Stimulated activated CD4-positive, alpha-beta T cell treated with anti-CD3 and anti-CD28 coated beads, Interleukin-15, amount 100 ng/mL, for 1 hour (primary cell): ENCODE measurements at places on chromosomes 6 and 20.

- no peak for DNase-seq
Measured at GRCh38 chr6:19311786-19312185, 525.4 kb upstream of the ID4 start.

DNA sequence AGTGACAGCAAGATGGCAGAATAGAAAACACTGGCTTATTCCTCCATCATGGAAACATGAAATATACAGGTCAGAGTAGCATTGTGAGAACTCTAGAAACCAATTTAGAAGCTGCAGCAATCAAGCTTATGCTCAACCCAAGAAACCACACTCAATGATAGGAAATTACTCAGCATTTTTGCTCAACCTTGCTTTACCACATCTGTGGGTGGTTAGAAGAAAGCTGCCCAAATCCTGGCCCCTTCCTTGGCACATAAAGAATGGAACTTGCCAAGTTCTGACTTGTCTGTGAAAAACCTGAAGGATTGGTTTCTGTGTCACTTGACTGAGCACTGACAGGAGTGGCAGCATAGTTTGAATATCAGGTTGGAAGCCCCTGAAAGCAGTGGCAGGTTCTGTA lies 108.0 kb upstream of the MOCS1 start:
- no peak for DNase-seq

GRCh38 chr6:134436950-134437349 lies 119.0 kb upstream of the SGK1 start:
- no peak for DNase-seq

DNA sequence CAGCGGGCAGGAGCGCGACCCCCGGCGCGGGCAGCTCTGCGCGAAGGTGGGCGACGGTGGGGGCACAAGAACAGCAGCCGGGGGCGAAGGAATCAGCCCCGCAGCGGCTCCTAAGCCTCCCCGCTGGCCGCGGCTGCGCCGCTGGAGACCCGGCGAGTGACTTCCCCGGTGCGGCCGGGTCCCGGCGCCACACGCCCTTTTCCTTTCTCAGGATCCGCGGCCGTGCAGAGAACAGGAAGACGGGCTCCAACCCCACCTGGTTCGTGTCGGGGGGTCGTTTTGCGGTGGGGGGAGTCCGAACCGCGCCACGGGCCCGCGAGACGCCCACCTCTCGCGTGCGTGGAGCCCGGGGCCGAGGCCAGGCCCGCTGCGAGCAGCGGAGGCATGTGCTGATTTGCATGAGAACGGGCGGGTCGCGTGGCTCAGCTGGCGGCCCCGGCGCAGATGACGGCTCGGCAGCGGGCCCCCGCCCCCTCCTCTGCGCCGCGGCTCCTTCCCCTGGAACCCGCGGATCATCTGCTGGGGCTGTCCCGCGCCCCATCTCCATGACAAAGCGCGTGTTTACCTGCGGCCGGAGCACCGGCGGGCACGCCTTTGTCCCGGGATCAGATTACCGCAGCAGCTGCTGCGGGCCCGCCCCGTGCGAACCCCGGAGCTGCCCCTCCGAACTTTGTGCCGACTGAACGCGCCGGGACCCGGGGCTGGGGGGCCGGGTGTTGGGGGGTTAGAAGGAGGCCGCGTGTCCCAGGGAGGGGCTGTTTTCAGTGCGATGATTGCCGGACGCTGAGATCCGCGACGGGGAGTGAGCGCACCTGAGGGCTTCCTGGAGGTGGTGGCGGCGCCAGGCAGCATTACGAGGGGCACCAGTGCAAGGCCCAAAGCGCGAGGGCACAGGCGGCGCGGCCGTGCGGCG lies 4.9 kb upstream of the DLL1 start:
- DNase-seq, result peak; percentile 40

DNA sequence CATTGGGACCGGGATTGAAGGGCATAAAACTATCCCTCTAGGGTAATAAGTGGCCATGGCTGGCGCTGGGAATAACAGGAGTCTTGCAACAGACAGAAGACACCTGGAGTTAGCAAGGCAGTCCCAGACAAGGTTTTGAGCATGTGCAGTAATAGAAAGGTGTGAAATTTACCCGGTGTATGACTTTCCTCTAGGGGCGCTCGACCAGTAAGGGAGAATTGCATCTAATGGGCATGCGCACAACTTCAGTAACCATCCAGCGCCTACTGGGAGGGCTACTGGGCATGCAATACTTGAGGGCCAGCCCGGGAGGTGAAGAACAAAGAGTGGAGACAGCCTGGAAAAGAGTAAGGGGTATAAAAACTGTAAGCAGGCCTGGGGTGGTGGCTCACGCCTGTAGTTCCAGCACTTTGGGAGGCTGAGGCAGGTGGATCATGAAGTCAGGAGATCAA lies 32.7 kb downstream of the SERPINB6 start:
- DNase-seq, result no peak

GRCh38 chr6:17907406-17908229 lies 79.8 kb downstream of the KIF13A start:
- DNase-seq, result no peak

DNA sequence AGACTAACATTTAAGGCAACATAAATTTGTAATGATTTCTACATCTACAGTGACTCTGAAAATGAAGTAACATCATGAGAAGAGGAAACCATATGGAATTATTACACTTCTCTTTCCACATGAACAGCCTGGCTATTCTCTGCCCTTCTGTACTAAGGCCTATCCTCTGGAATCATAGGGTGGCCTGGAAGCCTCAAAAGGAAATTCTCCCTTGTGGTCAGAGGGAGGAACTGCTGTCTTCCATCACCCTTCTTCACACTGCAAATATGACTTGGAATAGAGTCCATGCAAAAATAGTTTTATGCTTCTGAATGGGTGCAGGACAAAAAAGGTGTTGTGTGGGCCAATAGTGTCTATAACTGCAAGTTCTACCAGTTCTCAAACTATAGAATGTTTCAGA lies 44.6 kb upstream of the SH3BGRL2 start:
- DNase-seq, result no peak

GRCh38 chr6:157134402-157135047 lies 188.8 kb downstream of the TMEM242 start:
- DNase-seq, result no peak

DNA sequence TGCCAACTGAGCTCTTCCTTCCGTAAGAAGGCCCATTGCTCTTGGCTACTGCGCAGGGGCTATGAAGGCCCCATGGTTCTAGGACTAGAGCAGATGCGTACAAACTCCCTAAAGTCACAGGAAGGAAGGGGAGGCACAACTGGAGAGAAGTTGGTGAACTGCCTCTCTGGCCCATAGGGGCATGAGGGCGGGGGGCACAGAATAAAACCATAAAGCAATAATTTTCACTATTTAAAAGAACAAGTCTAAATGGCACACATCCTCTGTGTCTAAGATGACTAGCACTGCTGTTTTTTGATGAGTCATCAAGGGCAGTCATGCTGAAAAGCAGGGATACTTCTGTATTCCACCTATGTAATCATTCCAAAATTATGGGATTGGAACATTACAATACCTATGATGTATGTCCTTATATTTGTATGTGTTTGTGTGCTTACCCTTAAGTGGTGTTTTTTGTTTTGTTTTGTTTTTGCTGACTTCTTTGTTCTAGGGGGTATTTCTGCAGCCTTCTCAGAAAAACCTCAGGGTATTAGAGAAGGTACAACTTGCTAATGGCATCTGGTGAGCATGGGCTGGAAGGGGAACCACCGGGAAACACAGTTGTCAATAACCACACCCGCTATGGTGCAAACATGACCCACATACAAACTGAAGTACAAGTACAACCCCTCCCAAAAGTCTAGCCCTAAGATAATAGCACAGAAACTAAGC lies 36.9 kb downstream of the B4GALT5 start:
- no peak for DNase-seq

- DNase-seq, result no peak
Measured at GRCh38 chr6:158077676-158078075, 90.4 kb downstream of the SERAC1 start.

- DNase-seq, result no peak
Measured at GRCh38 chr20:11919581-11919980, 1.9 kb downstream of the BTBD3 start.

- no peak for DNase-seq
Measured at GRCh38 chr20:46352370-46352938, 44.2 kb upstream of the CDH22 start.

GRCh38 chr6:89073840-89074239 lies 6.7 kb upstream of the PNRC1 start:
- DNase-seq, result no peak

GRCh38 chr6:85644279-85644762 lies 1.6 kb upstream of the SYNCRIP start:
- no peak for DNase-seq

DNA sequence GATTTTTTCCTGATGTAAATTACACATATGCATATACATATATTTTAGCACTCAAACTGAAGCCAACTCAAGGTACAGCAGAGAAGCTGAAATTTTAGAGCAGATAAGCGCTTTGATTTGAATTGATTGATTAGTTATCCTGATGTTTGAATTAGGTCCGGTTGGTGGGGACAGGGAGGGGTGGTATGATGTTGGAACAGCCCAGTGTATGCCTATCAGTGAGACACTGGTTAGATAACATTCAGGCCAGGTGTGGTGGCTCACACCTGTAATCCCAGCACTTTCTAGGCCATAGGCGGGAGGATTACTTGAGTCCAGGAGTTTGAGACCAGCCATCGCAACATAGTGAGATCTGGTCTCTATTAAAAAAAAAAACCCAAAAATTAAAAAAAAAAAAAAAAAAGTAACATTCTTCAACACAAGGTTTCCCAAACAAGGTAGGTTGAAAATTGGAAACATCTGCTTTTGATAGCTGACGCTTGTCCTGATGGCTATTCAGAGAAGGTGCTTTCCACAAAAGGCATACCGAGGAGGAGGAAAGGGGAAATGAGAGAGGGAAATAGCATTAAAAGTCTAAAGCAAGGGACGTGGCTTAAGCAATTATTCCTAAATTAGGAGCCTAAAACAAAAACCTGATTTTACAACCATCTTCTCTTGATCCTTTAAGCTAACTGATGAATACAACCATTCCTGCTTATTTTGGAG lies 288.4 kb upstream of the JARID2 start:
- DNase-seq, result no peak

- no peak for DNase-seq
Measured at GRCh38 chr6:23388086-23388783, 737.8 kb upstream of the NRSN1 start.

DNA sequence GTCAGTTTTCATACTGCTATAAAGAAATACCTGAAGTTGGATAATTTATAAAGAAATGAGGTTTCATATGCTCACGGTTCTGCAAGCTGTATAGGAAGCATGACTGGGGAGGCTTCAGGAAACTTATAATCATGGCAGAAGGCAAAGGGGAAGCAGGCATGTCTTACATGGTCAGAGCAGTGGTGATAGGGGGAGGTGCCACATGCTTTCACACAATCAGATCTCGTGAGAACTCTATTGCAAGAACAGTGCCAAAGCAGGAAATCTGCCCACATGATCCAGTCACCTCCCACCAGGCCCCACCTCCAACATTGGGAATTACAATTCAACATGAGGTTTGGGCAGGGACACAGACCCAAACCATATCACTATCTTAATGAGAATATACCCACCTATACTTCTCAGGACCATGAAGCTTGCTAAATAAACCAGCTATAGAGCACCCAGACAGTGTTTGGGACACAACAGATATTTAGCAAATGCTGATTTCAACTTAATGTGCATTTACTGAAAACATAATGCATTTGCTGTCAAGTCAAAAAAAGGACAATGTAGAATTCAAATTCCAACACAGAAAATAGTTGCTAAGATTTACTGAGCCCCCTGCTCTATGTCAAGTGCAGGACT lies 63.8 kb downstream of the TNFRSF21 start:
- DNase-seq, result no peak

DNA sequence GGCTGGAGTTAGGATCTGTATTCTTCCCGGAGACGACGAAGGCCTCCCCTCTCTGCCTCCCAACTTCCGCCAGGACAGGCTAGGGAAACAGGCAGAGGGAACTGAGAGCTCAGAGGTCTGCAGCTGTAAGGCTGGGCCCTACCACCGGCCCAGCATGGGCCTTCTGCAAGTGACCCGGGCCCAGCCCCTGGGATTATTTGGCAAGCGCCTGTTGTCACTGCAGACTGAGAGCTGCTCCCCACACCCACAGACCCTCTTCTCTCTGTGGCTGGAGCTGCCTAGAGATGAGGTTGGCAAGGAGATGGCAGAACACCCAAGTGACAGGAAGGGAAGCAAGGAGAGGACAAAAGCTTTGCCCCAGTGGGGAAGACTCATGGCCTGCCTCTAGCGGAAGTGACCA lies 212.6 kb downstream of the ZDHHC14 start:
- DNase-seq, result no peak

- DNase-seq, result no peak
Measured at GRCh38 chr6:32081168-32081990, 27.8 kb downstream of the TNXB start.

- no peak for DNase-seq
Measured at GRCh38 chr6:100948381-100949133, 67.4 kb upstream of the ASCC3 start.

GRCh38 chr6:24010133-24010532 lies 115.9 kb upstream of the NRSN1 start:
- DNase-seq, result no peak

DNA sequence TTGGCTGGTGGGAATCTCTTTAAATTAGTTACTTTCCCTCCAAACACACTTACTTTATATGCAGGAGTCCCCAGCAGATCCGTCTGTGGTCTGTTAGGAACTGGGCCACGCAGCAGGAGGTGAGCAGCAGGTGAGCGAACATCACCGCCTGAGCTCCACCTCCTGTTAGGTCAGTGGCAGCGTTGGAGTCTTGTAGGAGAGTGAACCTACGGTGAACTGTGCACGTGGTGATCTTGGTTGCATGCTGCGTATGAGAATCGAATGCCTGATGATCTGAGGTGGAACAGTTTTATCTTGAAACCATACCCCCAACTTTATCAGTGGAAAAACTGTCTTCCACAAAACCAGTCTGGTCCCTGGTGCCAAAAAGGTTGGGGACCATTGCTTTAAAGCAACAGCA lies 5.0 kb downstream of the SERPINB6 start:
- no peak for DNase-seq

GRCh38 chr6:34982424-34982852 lies 93.4 kb downstream of the ANKS1A start:
- no peak for DNase-seq

GRCh38 chr6:4864519-4864918 lies 88.3 kb downstream of the CDYL start:
- DNase-seq, result no peak

- DNase-seq, result peak; percentile 38
Measured at GRCh38 chr20:34708621-34709043, 4.5 kb downstream of the TP53INP2 start.

DNA sequence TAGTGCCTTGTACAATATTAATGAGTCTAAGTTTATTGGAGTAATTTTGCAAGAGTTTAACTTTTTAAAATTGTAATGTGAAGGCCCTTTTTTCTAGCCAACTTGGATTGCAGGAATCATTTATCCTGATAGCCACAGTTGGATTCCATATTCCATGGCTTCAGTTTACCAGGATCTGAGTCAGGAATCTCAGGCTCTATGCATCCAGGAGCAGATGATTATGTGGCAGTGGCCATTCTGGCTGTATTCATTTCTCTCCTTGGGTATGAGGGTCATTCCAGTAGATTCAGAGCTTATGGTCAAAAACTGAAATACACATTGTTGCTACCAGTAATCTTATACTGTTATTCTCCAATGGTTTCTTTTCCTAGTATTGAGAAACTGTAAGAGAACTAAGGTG lies 2.9 kb downstream of the AIG1 start:
- DNase-seq, result no peak
